ENCODE measurements at places on chromosomes 16 and 17. TPM values are rescaled to one million over a fixed set of nuclear protein-coding genes. Genes with fewer than 3 reads are reported as not detected.

The ASB16 gene
- 0.14 TPM for total RNA-seq

The TSC2 gene
- total RNA-seq: 243 TPM

The TLCD2 gene
- 8.6 TPM for total RNA-seq

The GP1BA gene
- total RNA-seq: not detected

The HP gene
- not detected for total RNA-seq

The SLC7A6OS gene
- 23.3 TPM for total RNA-seq

The HCRT gene
- not detected for total RNA-seq

The KRTAP4-5 gene
- total RNA-seq: not detected

DNA sequence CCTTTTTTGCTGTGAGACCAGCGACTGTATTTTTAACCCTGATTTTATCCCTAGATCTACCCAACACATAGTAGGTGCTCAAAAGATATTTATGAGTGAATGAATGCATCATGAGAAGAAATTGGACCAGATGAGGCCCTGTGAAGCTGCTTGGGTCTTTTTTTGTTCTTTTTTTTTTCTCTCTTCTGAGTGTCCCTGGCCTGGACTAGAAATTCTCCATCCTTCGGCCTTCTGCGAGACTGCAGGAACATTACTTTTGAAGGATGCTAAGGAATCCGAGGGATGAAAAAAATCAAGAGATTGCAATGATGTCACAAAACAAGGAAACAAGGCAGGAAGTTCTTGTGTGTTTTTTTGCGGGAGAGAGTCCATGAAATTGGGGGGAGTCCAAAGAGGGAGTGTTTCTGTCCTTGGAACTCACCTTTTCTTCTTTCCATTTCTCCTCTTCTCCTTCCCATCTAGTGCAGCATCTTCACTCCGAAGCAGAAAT lies 560 bp upstream of the RUSF1 start:
- H3K27ac ChIP-seq: peak overlapping the region; percentile 96
- peaks cover 3% of the 10 kb centered on the region for H3K27me3 ChIP-seq
- H3K36me3 ChIP-seq: no peaks in the 10 kb centered on the region
- peak overlapping the region; percentile 79 for H3K4me3 ChIP-seq
- DNase-seq: no peak

- peaks cover 16% of the 10 kb centered on the region for H3K4me1 ChIP-seq
- no peak overlapping the region for H3K4me3 ChIP-seq
- no peak overlapping the region for H3K27ac ChIP-seq
- H3K36me3 ChIP-seq: no peaks in the 10 kb centered on the region
- no peak for DNase-seq
- H3K27me3 ChIP-seq: no peaks in the 10 kb centered on the region
Observed at GRCh38 chr17:71446645-71447437, 674.0 kb upstream of the SOX9 start.

GRCh38 chr16:27723711-27724481 lies 174.0 kb downstream of the KATNIP start:
- DNase-seq: no peak
- H3K4me1 ChIP-seq: peaks cover 23% of the 10 kb centered on the region
- peak overlapping the region; percentile 69 for H3K27ac ChIP-seq

GRCh38 chr16:26768385-26769010 lies 298.2 kb upstream of the C16orf82 start:
- no peaks in the 10 kb centered on the region for H3K4me1 ChIP-seq
- no peak for DNase-seq
- no peak overlapping the region for H3K27ac ChIP-seq
- no peak overlapping the region for H3K4me3 ChIP-seq
- peaks cover 59% of the 10 kb centered on the region for H3K27me3 ChIP-seq
- no peaks in the 10 kb centered on the region for H3K36me3 ChIP-seq

DNA sequence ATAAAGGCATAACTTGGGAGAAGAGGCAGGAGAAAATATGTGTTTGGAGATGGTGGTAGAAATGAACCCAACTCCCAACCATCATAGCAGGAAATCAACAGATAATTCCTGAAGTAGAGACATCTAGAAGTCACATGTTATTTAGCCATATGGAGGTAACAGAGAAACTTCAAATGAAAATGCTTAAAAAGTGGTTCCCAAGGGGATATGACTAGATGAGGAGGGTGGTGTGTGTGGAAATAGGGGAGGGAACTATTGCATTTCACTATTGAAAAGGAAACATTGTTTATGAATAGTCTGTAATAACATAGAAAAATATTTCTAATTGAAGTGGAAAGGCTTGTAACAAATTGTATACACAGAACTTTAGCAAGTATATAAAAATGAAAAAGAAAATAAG lies 412.0 kb downstream of the SHISA9 start:
- H3K4me1 ChIP-seq: no peaks in the 10 kb centered on the region
- H3K36me3 ChIP-seq: no peaks in the 10 kb centered on the region
- peaks cover 2% of the 10 kb centered on the region for H3K27me3 ChIP-seq
- no peak overlapping the region for H3K4me3 ChIP-seq
- no peak for DNase-seq

GRCh38 chr17:56642424-56642823 lies 48.9 kb downstream of the NOG start:
- H3K36me3 ChIP-seq: no peaks in the 10 kb centered on the region
- peaks cover 13% of the 10 kb centered on the region for H3K4me1 ChIP-seq
- H3K4me3 ChIP-seq: no peak overlapping the region

DNA sequence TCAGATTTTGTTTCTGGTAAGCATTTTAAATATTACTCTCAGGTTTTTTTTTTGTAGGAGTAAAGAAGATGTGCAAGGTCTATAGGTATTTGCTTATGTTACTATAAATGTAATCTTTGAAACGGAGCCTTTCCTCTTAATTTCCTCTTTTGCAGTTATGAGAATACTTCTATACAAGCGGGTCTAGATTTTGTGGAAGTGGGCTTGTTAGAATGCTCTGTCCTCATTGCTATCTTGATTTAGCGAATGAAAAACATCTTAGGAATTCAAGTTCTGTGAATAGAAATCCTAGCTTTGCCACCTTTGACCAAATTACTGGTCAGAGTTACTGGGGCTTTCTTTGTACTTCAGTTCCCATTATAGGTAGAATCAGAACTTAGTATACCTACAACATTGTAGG lies 80.3 kb downstream of the EFCAB13 start:
- H3K4me1 ChIP-seq: peaks cover 6% of the 10 kb centered on the region
- no peaks in the 10 kb centered on the region for H3K36me3 ChIP-seq
- no peak for DNase-seq
- no peak overlapping the region for H3K27ac ChIP-seq

DNA sequence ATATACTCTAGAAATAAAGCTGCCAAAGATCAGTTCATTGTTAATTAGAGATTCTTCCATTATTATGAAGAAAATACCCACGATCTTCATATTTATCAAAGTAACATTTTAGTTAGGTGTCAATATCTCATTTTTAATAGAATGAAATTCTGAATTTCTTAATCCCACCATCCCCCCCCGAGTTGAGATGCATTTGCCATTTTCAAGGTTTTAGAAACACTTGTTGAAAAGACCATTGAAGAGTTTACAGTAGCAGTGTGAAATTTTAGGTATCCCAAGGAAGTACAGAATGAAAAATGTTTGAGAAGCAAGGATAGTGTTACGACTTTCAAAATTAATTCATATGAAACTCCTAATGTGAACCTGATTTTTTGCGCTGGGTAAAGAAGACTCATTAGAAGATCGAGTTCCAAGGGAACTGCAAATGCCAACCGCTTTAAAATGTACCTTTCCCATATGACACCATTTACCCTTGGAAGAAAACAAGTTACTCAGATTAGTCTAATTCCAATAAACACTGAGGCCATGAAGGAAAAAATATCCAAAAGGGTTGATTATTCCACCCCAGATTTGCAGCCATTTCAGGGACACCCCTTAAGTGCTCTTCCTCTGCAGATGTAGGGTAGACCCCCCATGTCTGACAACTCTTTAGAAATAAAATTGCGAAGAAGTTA lies 731 bp downstream of the IKZF3 start:
- no peaks in the 10 kb centered on the region for H3K36me3 ChIP-seq
- H3K4me3 ChIP-seq: no peak overlapping the region
- H3K27ac ChIP-seq: no peak overlapping the region
- peaks cover 73% of the 10 kb centered on the region for H3K27me3 ChIP-seq
- peaks cover 10% of the 10 kb centered on the region for H3K4me1 ChIP-seq
- DNase-seq: no peak

GRCh38 chr17:80097127-80097621 lies 4.2 kb upstream of the GAA start:
- H3K4me1 ChIP-seq: peaks cover 8% of the 10 kb centered on the region
- DNase-seq: no peak
- no peak overlapping the region for H3K27ac ChIP-seq
- no peaks in the 10 kb centered on the region for H3K36me3 ChIP-seq
- no peak overlapping the region for H3K4me3 ChIP-seq
- no peaks in the 10 kb centered on the region for H3K27me3 ChIP-seq

DNA sequence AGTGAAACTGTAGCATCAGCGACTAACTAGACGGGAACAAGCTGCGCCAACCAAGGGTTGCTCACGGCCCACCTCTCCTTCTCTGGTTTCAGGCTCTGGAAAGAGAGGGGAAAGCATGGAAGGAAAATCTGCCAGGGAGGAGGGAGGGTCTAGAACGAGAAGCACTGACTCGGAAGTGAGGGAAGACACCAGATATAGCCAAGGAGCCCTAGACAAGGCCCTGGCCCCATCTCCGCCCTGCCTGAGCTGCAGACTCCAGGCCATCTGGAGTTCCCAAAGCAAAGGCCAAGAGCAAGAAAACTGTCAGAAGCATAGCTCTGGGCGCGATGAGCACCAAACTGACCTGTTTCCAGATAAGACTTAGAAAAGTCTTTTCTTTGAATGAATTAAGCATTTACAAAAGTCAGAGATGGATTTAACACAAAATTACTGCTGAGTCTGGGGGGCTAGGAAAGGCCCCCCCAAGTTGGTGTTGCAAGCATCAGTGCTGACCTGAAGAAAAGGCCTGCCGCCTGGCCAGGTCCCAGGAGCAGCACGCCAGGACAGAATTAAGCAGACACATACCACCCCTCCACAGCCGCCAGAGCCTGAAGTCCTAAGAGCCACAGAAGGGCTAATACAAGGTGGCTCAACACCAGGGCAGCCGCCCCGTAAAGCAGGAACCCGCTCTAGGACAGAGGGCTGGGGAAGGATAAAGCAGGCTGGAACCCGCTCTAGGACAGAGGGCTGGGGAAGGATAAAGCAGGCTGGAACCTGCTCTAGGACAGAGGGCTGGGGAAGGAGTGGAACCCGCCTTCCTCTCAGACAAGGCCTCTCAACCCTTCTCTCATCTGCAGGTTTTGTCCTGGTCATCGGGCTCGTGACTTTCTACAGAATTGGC lies 20.7 kb downstream of the TMEM204 start:
- no peak for DNase-seq
- H3K4me1 ChIP-seq: no peaks in the 10 kb centered on the region
- no peak overlapping the region for H3K4me3 ChIP-seq
- no peak overlapping the region for H3K27ac ChIP-seq
- H3K27me3 ChIP-seq: no peaks in the 10 kb centered on the region
- peaks cover 26% of the 10 kb centered on the region for H3K36me3 ChIP-seq

GRCh38 chr16:2341456-2342447 lies 1.2 kb upstream of the ABCA3 start:
- DNase-seq: no peak
- H3K27ac ChIP-seq: no peak overlapping the region
- no peak overlapping the region for H3K4me3 ChIP-seq
- H3K27me3 ChIP-seq: peaks cover 78% of the 10 kb centered on the region

DNA sequence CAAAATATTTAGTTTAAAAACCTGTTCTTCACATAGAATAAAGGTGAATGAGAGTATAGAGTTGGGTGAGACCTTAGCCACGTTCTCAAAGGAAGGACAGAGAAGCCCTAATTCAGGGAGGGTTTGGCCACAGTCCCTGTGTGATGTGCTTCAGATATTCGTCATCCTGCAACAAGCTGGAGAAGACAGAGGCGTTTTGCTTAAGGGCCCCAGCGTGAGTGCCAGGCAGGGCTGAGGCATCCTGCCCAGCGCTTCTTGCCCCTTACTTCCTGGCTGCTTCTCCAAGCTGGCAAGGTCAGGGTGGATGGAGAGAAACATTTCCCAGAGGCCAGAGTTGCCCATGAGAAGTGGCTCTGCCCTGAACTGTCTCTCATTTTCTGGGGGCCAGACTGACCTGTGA lies 46.9 kb downstream of the AXIN2 start:
- no peaks in the 10 kb centered on the region for H3K36me3 ChIP-seq
- no peak overlapping the region for H3K4me3 ChIP-seq
- DNase-seq: no peak
- H3K27me3 ChIP-seq: no peaks in the 10 kb centered on the region
- H3K27ac ChIP-seq: peak overlapping the region; percentile 83

DNA sequence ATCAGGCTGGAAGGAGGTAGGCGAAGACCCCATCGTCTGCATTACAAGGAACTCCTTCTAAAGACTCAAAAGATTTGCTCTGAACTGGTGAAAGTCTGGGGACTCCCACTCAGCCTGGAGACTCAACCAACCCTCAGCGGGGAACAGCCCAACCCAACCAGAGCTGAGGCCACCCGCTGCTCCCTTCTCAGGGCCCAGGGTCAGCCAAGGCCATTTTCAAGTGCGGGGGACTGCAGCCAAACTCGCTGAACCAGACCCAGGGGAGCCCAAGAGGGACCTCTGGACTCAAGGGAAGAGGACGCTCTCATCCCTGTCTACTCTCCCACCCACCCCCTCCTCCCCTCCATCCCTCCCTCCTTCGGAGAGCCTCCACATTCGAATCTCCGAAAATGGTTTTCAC lies 24.1 kb downstream of the XYLT1 start:
- peaks cover 3% of the 10 kb centered on the region for H3K36me3 ChIP-seq
- peaks cover 3% of the 10 kb centered on the region for H3K4me1 ChIP-seq
- peaks cover 3% of the 10 kb centered on the region for H3K27me3 ChIP-seq
- no peak overlapping the region for H3K27ac ChIP-seq
- DNase-seq: no peak

- H3K27ac ChIP-seq: no peak overlapping the region
- DNase-seq: no peak
- no peaks in the 10 kb centered on the region for H3K27me3 ChIP-seq
Observed at GRCh38 chr17:35051579-35052240, 11.8 kb downstream of the RFFL start.

DNA sequence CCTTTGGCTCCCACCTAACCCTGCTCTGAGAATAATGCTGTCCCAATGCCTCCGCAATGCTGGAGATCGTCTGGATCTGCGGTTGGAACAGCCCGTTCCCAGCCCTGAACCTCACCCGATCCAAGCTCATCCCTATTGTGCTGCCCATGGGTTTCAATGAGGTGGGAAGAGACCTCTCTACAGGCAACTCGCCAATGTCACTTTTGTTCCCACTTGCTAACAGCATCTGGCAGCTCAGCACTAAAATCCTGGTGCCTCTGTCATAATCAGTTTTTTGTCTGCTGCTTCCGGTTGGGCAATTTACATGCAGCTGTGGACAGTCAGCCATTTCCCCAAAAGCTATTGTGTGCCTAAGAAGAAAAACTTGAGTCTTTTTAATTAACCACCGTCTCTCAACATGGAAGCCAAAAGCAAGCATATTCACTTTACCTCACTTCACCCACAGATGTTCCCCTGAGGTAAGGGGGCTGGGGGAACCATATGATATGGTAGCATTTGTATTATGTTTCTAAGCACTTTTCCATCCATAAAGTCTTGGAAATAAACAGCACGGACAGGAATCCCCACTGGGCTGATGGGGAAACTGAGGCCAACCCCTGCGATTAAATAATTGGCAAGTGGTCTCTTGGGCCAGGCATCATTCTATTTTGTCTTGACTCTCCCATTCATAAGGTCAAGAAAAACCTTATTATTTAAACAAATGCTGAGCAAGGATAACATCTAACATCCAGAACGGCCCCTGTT lies 159.2 kb upstream of the CDH5 start:
- no peaks in the 10 kb centered on the region for H3K36me3 ChIP-seq
- no peak overlapping the region for H3K4me3 ChIP-seq
- H3K27ac ChIP-seq: no peak overlapping the region
- no peak for DNase-seq
- peaks cover 16% of the 10 kb centered on the region for H3K4me1 ChIP-seq
